ENCODE measurements at places on chromosomes 4 and X. TPM values are rescaled to one million over a fixed set of nuclear protein-coding genes. Genes with fewer than 3 reads are reported as not detected.

The MTTP gene
- total RNA-seq = 0.40 TPM

The DGKK gene
- total RNA-seq = not detected

The C4orf36 gene
- total RNA-seq = 0.44 TPM

The CAPN6 gene
- total RNA-seq = 253 TPM

The HGFAC gene
- 0.80 TPM for total RNA-seq

The FAM241A gene
- total RNA-seq = 1.9 TPM

The DOK7 gene
- total RNA-seq = 14.2 TPM

The ADH4 gene
- not detected for total RNA-seq

The NEIL3 gene
- 3.0 TPM for total RNA-seq

The DACH2 gene
- 0.49 TPM for total RNA-seq

The MAGED4B gene
- total RNA-seq = 30.1 TPM

The NAP1L3 gene
- 11.7 TPM for total RNA-seq

The TMEM35A gene
- total RNA-seq = 1.1 TPM

The PHKA2 gene
- 15.1 TPM for total RNA-seq

GRCh38 chrX:77426811-77427210 lies 20.4 kb upstream of the FGF16 start:
- DNase-seq = peak; percentile 57

GRCh38 chrX:63402106-63402505 lies 51.0 kb upstream of the SPIN4 start:
- peak; percentile 78 for DNase-seq

DNA sequence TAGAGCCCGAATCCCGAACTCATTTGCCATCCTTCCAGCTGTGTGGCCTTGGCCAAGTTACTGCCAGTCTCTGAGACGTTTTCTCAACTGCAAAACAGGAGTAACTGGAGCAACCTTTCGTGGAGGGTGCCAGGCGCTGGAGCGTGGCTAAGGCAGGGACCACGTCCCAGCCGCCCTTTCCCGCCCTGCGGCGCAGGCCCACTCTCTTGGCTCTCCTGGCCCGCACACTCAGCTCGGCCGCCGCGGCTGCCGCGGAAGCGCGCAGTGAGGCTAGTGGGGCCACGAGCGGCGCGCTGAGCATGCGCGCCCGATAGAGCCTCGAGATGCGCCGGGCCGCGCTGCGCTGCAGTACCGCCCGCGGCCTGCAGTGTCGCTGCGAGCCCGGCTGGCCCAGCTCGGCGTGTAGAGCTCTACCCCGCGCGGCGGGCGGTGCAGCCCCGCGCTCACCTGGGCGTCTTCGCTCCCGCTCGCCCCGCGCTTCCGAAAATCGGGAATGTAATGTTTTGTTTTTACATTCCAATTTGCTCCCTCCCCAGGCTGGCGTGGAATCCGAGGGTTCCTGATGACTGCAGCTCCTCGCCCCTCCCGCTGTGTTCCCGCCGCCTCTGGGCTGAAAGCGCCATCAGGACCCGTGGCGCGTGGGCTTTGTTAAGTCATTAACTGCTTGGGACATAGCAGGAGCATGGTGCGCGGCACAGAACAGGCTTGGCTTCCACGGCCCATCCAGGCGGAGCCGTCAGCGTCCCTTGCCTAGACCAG lies 4.0 kb upstream of the ZNF518B start:
- peak; percentile 85 for DNase-seq

DNA sequence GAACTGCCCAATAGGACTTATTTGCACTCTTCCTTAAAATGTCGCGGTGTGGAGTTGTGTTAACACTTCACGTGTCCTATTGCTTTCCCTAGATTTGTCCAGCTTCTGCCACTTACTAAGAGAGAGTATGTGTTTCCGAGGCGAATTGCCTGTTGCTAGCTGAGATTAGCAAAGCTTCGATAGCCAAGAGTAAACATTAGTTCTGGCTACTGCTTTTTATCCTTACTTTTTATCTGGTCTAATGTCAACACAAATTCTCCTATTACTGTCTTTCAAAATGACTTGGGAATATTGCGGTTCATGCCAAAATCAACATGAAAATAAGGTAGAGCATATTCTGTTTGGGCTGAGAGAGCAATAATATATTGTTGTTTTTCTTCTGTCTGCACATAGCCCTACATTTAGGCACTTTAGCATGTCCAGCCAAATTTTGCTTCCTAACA lies 90.4 kb upstream of the VEGFC start:
- DNase-seq = no peak

GRCh38 chrX:51694254-51694653 lies 11.6 kb upstream of the CENPVL2 start:
- DNase-seq = no peak

GRCh38 chr4:123649250-123649644 lies 252.7 kb downstream of the SPRY1 start:
- peak; percentile 35 for DNase-seq

- DNase-seq = peak; percentile 91
Observed at GRCh38 chr4:143558823-143559756, 45.6 kb downstream of the SMARCA5 start.

DNA sequence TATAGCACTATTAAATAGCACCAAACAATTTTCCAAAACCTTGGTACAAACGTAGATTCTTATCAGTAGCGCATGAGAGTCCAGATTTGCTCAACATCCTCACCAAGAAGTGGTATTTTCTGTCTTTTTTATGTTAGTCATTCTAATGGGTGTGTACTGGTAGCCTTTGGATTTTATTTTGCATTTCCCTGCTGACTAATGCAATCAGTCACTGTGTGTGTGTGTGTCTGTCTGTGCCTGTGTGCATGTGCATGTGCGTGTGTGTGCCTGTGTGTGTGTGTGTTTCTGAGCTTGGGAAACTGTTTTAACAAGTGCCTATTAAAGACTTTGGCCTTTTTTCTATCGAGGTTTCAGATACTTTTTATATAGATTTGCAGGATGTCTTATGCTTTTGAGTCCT lies 82.2 kb upstream of the MAGEA10 start:
- DNase-seq = no peak

DNA sequence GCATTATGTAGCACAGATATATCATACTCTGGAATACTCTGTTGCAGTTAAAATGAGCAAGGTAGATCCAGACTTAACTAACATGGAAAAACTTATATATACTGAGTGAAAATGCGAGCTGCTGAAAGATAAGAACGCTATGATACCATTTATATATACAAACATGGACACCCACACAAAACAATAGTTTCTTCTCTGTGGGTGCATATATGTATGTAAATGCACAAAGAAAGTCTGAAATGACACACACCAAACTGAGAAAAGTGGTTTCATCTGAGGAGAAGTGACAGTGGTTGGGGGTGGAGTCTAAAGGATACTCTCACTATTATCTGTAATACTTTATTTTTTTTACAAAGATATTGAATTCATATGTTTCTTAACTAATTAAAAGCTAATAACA lies 12.2 kb upstream of the FGF2 start:
- no peak for DNase-seq

- DNase-seq = peak; percentile 22
Observed at GRCh38 chr4:11182586-11183355, 245.9 kb downstream of the HS3ST1 start.

GRCh38 chrX:31266203-31267076 lies 194.6 kb upstream of the FTHL17 start:
- DNase-seq = peak; percentile 58

GRCh38 chr4:24876431-24876830 lies 36.4 kb downstream of the CCDC149 start:
- DNase-seq = no peak

DNA sequence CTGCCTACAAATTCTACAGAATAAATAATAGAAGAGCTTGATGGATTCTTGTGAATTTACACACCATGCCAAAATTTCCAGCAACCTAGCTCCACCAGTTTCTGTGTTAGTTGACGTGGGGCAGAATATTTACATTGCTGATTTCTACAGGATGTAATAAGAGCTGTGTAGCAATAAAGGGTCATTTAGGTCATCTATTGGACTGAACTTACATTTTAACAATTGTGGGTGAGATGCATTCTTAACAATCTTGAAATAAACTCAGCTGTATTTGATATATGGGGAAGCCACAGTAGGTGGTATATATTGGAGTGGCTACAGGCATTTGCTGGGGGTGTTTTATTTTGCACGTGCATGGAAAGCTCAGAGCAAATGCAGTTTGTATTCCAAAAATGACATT lies 655.3 kb downstream of the IQCM start:
- no peak for DNase-seq

- peak; percentile 44 for DNase-seq
Observed at GRCh38 chr4:123621072-123621705, 224.6 kb downstream of the SPRY1 start.

DNA sequence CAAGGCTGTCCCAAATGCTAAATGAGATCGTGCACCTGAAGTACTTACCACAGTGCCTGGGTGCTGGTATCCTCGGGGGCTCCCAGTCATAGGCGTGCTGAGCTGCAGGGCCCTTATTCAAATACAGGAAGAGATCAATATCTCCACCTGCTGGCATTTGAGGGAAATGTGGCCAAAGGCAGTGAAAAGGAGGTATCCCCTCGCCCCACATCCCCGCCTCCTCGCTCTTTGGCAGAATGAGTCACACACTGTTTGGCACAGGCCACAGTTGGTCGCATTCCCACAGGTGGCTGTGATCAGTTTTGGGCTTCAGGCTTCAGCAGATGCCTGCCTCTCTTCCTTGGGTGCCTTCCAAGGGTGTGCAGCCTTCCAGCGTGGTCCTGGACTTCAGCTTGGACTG lies 28.4 kb downstream of the ZNF185 start:
- peak; percentile 72 for DNase-seq

- DNase-seq = no peak
Observed at GRCh38 chrX:11131146-11131545, 20.0 kb downstream of the HCCS start.

DNA sequence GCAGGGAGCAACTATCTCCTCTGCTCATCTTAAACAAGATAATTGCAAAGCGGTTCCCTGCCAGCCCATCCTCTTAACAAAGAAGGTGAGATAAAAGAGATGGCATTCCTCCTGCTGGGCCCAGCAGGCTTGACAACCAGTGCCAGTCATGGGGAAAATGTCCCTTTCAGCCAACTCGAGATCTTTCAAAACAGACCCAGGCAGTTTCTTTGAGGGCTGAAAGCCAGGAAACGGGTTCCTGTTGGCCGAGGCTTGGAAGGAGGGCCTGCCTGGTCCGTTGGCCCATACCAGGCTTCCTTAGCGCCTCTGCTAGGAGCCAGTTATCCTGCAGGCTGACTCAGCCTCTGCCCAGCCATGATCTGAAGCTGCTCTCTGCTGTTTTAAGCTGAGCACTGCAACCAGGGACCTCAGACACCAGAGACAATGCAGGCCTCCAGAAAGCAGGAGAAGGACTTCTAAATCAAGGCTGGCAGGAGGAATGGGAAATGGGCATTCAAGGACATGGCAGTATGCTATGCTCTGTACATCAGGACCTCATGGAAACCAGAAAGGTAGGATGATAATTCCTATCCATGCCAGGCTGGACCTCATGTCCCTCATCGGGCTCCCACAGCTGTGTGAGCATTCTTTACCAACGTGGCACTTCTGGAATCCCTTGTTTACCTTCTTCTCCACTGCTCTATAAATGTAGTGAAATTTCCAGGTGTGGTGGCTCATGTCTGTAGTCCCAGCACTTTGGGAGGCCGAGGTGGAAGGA lies 42.4 kb upstream of the SLC2A9 start:
- peak; percentile 78 for DNase-seq

DNA sequence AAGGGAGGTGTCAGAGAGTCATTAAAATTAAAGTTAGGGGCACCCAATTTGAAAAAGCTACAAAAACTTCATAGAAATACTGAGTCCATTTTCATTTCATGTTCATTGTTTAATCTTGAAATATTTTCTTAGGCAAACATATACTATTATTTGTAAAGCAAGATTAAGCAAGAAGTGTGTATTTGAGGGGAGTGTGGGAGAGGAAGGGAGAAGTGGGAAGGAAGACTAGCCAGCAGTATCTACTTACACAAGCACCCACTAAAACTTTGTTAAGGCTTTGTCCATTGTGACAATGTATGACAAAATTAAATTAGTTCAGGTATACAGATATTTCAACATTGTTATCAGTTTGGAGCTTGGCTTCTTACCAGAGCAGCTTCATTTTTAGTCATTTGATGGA lies 222.9 kb downstream of the ARHGAP24 start:
- no peak for DNase-seq

DNA sequence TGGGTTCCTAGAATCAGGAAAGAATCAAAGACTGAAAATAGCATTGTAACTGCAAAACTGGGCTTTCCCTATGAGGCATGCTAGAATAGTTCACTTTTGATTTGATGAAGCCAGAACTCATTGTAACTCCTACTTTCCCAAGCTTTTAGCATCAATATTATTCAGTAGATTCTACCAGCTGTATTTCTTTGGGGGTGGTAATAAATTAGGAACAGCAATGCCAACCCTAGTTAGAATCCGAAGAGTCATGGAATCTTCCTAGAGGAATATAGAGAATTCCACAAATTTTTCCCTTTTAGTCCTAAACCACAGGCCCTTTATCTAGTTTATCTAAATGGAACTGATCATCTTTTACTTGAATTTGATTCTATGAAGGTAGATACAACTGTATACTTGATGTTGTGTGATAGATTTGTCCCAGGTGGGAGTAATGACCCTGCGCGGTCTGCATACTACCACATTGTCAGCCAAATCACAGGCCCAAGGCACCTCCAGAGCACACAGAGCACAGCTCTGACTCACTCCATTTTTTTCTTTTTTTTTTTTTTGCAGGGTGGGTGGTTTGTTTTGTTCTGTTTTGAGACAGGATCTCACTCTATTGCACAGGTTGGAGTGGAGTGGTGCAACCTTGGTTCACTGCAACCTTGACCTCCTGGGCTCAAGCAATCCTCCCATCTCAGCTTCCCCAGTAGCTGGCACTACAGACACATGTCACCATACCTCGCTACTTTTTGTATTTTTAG lies 66.6 kb downstream of the EDNRA start:
- DNase-seq = no peak

DNA sequence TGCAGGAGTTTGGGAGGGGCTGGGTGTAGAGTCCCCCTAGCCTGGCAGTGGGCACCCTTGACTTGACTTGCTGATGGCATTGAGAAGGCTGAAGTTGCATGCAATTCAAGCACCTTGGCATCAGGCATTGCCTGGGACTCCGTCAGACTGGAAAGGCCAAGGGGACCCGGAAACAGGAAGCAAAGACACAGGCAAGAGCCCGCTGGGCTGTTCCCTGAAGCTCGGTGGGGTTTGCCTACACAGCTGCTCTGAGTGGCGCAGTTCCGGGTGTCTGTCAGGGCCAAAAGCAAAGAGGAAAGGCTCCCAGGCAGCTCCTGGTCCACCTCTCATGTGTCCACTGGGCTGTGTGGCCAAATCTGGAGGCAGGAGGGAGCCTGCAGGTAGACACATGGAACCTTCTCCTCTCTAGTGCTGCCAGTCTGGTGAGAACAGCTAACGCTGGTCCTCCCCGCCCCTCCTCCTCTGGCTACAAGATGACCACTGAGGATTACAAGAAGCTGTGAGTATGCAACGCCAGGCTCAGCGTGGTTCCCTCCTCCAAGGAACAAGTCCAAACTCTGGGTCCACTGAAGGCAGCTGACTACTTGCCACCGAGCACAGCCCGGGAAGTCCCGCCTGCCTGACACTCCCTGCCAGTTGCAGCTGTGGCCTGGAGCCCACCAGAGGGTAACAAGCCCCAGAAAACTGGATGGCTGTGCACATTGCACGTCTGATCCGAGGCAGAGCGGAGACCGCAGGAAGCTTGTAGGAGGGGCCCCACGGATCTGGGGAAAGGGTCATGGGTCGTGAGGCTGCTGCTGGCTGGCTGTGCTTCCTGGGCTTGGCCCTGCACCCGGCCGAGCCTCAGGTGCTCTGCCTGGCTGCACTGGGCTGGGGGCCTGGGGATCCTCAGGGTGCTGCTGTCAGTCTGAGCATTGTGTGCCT lies 20.1 kb downstream of the ZNF185 start:
- DNase-seq = no peak
